ENCODE measurements at places on chromosomes 6 and 20.
A peak's percentile ranks its signal among the peaks of the same experiment; 100 is the strongest.

DNA sequence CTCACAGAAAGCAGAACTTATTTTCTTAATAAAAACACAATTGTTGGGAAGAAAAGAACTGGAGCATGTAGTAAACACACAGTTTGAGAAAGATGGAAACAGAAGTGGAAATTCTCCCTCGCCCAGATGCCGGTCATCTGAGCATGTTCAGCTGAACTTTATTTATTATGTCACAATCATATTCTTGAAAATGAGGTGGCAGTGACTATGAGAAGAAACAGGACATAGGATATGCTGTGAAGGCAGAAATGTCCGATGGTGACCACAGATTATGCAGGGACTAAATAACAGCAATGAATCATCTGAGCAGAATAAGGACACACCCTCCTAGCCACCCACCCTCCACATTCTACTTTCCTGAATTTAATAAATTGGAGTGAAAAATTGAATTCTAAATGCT lies 425.3 kb upstream of the NOX3 start:
- DNase-seq = peak; percentile 30

GRCh38 chr20:10022625-10023024 lies 12.2 kb upstream of the ANKEF1 start:
- DNase-seq = no peak

DNA sequence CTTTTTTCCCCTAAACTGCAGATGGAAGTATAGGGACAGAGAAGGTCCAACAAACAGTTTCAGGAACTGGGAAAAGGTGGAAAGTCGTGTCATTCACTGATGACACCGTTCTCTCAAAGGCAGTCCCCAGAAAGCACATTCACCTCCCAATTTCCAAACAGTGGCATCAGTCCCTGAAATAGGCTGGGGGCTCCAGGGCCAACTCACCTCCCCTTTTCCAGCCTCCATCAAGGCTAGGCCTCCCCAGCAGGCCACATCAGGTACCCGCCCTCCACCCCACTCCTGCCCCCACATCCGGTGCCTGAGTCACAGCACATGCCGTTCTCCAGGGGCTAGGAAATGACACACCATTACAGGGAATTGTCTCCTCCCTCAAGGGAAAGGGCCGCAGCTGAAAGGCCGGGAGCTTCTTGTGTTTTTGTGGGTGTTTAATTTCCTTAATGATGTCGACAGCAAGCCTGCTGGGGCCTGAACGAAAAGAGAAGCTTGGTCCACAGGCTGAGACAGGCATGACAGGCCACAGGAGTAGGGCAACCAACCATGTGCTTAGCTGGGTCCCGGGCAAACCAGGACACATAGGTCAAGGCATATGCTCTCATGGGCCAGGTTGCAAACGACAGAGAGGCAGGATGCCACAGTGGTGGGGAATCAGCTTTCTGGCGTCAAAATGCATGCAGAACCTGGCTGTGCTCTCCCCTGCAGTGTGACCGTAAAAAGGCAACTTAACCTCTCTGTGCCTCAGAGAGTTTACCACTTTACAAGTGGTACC lies 39.2 kb downstream of the ZMYND8 start:
- peak; percentile 91 for DNase-seq

DNA sequence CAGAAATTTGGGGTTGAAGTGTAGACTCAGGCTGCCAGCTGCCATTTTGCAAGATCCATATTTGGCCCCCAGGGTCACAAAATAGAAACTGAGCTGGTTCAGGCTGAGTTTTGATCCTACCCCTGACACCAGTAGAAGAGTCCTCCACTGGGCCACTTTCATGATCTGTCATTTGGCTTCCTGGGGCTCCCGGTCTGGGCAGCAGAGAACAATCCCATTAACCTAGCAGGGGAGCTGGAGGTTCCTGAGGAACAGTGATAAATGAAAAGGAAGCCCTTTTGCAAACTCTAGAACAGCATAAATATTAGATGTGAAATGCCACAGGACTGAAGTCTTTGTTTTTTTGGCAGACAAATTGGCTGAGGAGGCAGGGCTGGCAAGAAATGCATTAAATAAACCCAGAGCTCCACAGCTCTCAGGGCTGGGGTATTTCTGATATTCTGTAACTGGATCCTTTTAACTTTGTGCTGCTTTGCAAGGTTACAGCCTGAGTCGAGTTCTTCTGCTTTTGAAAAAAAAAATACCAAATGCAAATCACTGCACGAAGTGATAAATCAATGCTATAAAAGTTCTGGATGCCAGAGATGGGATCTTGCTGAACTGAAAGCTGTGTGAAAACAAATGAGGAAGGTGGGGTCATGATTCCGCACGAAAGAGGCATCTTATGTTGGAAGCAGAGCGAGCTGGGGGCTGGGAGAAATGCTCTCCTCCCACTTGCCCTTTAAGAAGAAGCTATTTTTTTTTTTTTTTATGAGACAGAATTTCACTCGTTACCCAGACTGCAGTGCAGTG lies 64.4 kb downstream of the SULF2 start:
- DNase-seq = peak; percentile 33

DNA sequence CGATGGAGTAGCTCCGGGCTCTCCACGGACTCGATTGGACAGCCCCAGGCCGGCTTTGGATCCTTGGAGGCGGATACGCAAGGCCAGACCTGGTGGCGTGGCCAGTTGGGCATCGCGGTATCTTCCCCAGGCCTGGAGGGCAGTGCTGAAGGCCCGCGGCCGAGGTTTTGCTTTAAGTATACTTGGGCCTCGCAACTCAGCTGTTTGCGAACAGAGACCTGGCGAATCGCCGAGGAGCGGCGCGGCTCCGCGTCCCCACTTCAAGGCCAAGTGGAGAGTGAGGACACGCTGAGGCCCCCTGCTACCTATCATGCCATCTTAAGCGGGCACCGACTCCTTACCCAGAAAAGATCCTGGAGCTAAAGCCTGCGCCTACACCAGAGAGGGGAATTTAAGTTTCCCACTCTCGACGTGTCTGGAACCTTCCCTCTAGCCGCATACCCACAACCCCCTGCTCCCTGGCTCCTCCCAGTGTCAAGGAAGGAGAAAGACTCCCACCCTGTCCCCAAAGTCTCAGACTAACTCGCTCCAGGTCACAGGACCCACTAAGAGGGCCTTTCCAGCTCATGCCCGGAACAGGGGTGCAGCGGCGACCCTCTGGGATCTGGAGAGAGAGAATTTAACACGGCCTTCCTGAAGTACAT lies 4.1 kb downstream of the LINC00237 start:
- no peak for DNase-seq

GRCh38 chr6:78577585-78577984 lies 289.8 kb upstream of the IRAK1BP1 start:
- DNase-seq = no peak

DNA sequence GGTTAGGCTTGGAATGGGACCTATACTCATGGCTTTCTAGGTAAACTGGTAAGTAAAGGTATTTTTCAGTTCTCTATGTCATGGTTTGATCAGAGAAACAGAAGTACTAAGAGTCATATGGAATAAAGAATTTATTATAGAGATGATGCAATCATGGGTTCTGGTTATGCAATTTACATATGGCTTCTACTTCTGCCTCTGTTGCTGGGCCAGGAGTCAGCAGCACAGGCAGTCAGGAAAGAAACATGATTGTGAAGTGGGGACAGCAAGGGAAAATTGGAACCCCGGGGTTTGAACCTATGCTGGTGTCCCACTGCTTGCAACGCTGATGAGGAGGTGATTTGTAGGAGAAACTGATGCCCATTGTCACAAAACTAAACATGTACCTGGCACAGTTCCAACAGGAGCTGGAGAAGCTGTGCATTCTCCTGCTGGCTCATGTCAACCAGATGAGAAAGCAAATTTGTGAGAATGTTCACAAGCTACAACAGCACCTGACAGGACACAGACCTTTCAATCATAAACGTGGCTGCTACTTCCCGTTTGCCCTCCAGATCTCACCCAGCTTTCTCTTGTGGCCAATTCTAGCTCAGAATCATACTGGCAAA lies 887.1 kb downstream of the TFAP2A start:
- no peak for DNase-seq

GRCh38 chr6:47788498-47788884 lies 6.7 kb downstream of the OPN5 start:
- no peak for DNase-seq

- no peak for DNase-seq
Measured at GRCh38 chr20:6311841-6312655, 189.2 kb upstream of the FERMT1 start.

DNA sequence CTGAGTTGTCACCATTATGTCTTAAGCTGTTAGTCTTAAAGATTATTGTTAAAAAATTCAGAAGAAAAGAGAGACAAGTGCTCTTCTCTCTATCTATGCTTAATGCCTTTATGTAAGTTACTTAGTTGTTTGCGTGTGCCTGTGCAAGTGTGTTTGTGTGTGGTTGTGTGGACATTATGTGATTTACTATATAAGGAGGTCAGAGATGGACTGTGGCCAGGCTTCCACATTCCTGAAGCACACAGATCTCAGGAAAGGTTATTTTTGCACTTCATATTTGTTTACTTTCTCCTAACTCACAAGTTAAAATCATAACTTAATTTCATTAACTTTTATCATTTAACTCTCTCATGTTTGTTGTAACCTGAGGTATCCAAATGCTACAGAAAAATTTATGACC lies 14.5 kb downstream of the ENPP4 start:
- DNase-seq = no peak

- DNase-seq = no peak
Measured at GRCh38 chr20:51583499-51583898, 41.0 kb upstream of the NFATC2 start.

DNA sequence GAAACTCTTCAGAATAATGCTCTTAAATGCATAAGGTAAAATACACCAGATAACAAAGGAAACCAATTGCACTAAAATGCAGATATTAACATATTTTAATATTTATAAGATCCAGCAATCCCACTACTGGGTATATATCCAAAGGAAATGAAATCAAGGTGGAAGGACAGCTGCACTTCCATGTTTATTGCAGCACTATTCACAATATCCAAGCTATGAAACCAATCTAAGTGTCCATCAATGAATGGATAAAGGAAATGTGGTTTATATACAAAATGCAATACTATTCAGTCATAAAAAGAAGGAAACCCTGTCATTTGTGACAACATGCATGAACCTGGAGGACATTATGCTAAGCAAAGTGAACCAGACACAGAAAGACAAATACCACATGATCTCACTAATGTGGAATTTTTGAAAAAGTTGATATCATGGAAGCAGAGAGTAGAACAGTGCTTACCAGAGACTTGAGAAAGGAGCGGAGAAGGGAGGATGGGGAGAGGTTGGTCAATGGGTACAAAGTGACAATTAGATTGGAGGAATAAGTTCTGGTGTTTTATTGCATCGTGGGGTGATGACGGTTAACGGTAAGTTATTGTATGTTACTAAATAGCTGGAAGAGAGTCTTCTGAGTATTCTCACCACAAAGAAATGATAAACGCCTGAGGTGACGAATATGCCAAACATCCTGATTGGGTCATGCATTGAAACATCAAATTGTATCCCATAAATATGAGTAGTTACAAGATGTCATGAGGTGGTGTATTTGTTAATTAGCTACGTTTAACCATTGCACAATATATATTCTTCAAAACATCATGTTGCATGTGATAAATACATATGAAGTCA lies 37.9 kb upstream of the RNF24 start:
- no peak for DNase-seq

DNA sequence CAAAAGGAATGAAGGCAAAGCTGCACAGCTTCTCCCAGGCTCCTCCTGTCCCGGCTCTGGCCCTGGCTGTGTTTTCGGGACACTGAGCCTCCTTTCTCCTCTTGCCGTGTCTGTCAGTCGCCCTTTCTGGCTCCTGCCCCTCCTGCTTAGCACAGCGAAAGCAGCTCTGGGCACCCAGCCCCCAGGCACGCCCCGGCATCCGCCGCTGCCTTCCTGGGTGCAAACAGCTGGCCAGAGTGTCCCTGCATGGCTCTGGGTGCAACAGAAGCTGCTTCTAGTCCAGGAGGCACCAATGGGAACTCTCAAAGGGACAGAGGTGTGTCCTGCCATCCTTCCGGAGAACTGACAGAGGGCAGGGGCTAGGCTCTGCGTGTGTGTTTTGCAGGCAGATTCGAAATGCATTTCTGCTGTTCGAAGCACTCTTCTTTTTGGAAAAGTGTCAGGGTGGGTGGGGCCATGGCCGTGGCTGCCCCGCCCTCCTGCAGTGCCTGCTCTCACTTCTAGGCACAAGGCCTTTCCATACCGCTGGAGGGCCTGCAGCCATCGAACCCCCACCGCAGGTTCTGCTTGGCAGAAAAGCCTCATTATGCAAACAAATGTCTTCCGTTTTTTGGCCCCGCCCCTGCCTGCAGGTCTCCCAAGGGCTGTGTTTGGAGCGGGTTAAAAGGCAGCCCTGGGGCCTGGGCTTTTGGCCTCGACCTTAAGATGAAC lies 15.5 kb downstream of the COL9A3 start:
- DNase-seq = no peak

- no peak for DNase-seq
Measured at GRCh38 chr6:167212713-167213005, 54.9 kb upstream of the GPR31 start.

- no peak for DNase-seq
Measured at GRCh38 chr6:24951811-24952299, 16.1 kb upstream of the RIPOR2 start.

DNA sequence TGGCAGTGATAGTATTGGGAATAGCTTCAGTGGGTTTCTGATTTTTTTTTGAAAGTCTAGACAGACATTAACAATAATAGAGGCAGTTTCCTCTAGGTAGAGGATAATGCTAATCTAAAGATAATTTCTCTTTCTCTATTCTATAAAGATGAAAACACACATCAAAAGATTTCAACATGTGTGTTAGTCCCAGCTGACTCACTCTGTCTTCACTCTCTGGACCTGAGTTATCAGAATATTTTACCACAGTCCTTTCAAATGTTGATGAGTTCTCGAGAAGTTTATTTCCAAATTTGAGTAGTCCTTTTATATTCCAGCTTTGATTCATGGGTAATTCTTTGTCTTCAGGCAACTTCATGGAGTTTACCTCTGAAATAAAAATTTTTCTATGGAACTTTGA lies 17.1 kb downstream of the RPRD1B start:
- DNase-seq = no peak

- no peak for DNase-seq
Measured at GRCh38 chr6:153572371-153572770, 441.3 kb upstream of the RGS17 start.

DNA sequence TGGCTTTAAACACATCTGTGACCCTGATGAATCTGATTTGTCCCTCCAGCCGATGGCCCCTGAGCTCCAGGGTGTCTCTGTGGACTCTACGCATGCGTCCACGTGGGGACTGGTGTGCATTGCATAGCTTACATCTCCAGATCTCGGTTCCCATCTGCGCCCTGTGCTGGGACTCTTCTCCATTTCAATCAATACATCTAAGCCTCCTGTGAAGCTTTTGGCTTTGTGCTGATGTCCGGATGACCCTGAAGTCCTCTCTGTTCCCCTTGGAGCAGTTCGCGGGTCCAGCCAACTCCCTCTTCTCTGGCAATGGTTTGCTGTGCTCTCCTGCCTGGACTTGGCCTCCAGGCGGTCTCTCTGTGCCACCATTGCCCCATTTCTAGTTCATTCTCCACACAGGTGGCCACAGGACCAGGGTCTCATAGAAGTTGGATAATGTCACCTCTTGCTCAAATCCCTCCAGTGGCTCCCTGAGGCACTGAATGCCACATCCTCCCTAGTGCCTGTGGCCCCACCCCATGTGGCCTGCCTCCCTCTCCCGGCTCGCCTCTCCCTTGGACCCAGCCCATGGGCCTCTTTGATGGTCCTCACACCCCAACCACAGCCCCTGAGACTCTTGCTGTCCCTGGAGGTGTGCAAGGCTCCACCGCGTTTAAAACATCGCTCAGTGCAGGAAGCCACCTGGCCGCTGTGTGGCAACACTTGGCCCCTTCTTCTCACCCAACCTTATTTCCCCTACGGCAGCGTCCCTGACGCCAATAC lies 155.4 kb downstream of the SYCP2 start:
- DNase-seq = no peak

- no peak for DNase-seq
Measured at GRCh38 chr6:12051861-12052368, 39.8 kb downstream of the HIVEP1 start.

Data from AG20443 (cell line).